ENCODE measurements at places on chromosomes 12 and 14.

DNA sequence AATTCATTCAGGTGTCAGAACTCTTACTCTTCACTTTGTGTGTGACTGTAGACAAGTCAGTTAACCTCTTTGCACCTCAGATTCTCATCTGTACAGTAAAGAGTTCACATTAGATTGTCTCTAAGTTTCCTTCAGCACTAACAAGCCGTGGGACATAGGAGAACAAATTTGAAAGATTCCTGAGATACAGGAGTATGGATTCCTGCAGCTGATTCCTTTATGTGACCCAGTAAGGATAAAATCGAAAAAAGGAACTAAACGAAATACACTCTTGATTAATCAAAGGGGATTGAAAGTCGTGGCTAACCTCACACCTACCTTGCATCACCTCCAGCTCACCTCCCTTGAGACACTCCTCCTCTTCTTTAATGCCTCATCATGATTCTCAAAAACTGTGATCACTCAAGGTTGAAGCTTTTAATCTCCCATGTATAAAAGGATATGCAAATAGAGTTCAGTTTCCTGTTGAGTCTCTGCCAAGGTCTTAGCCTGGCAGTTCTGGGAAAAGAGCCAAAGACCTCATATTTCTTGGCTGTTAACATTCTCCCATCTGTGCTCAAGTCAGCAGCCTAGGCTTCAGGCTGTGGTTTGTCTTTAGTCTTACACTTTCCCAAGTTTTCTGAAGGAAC lies 156.6 kb downstream of the DAD1 start:
- peak; percentile 97 for DNase-seq

- DNase-seq, result no peak
Observed at GRCh38 chr12:14167005-14167628, 185.7 kb upstream of the GRIN2B start.

- no peak for DNase-seq
Observed at GRCh38 chr14:64195199-64195598, 99.0 kb downstream of the ESR2 start.

- no peak for DNase-seq
Observed at GRCh38 chr12:27672051-27672450, 24.2 kb upstream of the REP15 start.

DNA sequence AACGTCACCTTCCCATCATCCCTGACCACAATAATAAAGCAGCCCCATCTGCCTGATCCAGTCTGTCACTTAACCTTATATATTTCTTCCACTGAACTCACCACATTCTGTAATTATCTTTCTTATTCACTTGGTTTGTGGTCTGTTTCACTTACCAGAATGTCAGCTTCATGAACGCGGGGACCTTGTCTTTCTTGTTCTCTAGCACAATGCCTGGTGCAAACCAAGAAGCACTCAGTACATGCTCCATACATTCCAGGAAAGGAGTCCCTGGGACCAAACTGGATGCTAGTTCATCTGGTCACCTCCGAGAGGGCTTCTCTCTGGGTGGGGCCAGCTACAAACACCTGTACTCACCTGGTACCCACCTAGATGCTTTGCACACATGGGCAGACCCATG lies 17.4 kb upstream of the ANKRD33 start:
- DNase-seq, result no peak

DNA sequence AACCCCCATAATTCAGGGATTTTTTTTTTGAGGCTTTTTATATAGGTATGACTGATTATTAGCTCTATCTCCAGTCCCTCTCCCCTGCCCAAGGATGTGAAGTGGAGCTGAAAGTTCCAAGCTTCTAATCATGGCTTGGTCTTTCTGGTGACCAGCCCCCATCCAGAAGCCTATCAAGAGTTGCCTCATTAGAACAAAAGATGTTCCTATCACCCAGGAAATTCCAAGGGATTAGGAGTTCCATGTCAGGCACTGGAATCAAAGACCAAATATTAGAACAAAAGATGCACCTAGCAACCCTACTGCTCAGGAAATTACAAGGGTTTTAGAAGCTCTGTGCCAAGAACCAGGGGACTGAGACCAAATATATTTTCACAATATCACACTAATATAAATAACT lies 29.9 kb downstream of the LRP6 start:
- DNase-seq, result no peak

- DNase-seq, result no peak
Observed at GRCh38 chr14:97878206-97878605, 1081.0 kb downstream of the VRK1 start.

DNA sequence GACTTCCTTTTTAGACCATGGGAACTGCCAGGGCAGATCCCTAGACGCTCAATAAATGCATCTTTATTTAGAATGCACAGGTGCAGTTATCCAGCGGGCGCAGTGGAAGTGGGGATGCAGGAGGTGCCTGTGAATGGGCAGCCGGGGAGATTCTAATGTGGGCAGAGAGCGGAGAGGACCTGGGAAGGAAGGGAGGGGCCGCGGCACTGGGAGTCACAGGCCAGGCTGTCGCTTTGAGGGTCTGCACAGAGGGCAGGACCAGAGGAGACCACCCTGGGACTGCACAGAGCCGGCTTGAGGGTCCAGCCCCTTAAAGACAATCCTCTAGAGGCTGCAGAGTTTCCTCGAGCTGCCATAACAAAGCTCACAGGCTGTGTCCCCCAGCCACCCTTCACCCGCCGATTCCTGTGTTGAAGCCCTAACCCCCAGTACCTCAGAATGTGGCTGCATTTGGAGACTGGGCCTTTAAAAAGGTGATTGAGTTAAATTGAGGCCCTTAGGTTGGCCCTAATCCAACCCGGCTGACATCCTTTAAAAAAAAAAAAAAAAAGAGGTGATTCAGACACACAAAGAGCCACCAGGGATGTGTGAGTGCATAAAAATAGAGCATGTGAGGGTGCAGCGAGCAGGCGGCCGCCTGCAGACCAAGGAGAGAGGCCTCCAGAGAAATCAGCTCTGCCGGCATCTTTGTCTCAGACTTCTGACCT lies 44.4 kb upstream of the PPP2R5C start:
- DNase-seq, result no peak

- DNase-seq, result peak; percentile 36
Observed at GRCh38 chr12:52202361-52203078, 10.7 kb upstream of the KRT80 start.

DNA sequence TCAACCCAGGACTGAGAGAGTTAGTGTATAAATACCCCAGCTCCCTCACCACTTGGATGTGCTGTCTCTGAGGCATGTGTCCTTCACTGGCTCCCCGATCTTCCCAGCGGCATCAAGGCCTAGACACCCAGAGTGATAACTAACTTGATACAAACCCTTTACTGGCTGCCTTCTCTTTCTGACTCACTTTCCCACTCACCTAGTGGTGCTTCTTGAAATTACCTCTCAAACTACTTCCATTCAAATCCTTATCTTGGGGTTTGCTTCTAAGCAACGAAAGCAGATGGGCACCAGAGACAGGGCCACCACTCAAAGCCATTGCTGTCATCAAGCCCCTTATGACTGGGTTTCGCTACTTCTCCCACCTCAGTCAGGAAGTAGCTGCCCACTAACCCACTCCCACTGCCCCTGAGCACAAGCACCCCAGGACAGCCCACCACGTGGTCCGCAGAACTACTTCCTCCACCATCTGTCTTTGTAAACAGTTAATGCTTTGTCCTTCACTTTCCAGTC lies 17.2 kb downstream of the ZFP36L1 start:
- no peak for DNase-seq

GRCh38 chr12:54142114-54142475 lies 46.7 kb downstream of the SMUG1 start:
- DNase-seq, result no peak

DNA sequence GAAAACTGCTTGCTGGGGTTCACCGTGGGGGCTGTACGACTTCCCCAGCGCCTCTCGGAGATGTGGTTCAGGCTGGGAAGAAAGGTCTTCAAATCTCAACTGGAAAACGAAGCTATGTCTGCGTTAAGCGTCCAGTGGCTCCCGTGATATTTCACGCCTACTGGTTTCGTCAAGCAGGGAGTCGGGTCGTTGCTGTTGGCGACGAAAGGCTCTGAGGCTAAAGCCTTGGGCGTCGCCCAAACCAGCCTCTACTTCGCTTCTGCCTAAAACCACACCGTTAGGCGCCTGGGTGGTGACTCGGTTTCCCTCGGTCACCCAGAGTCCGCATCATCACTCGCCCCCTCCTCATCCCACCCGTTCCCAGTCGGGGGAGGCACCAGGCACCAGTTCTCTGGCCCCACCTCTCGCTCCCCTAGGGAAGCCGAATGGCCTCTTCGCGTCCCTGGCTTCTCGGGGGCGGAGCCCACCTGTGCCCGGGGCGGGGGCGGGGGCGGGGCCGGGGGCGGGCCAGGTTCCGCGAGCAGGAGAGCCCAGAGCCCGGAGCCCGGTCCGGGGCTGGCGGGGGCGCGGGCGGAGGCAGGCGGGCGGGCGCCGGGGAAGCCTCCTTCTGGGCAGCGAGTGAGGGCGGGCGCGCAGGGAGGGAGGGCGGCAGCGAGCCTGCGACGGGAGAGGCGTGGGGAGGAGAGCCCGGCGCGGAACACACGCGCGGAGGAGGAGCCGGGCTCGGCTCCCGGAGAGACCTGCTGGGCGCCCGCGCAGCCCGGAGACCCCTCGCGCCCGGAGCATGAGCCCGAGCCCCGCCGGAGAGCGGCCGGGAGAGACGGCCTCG lies at the start of gene B4GALNT3:
TSS of gene B4GALNT3 (plus strand) at position 510 of the 829 bp plus-strand sequence. CDS start 438 bp downstream, outside the sequence.
- DNase-seq, result no peak

DNA sequence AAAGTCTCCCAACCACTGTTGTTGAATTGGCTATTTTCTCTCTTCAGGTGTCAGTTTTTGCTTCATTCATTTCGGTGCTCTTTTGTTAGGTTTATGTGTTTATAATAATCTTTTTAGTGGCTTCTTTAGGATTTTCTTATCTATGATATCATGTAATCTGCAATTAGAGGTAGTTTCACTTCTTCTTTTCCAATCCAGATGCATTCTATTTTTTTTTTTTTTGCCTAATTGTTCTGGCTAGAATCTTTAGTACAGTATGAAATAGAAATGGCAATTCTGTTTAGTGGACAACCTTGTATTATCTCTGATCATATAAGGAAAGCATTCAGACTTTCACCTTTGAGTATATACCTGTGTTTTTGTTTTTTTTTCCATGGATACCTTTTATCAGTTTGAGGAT lies 17.4 kb downstream of the CNOT2 start:
- DNase-seq, result no peak

DNA sequence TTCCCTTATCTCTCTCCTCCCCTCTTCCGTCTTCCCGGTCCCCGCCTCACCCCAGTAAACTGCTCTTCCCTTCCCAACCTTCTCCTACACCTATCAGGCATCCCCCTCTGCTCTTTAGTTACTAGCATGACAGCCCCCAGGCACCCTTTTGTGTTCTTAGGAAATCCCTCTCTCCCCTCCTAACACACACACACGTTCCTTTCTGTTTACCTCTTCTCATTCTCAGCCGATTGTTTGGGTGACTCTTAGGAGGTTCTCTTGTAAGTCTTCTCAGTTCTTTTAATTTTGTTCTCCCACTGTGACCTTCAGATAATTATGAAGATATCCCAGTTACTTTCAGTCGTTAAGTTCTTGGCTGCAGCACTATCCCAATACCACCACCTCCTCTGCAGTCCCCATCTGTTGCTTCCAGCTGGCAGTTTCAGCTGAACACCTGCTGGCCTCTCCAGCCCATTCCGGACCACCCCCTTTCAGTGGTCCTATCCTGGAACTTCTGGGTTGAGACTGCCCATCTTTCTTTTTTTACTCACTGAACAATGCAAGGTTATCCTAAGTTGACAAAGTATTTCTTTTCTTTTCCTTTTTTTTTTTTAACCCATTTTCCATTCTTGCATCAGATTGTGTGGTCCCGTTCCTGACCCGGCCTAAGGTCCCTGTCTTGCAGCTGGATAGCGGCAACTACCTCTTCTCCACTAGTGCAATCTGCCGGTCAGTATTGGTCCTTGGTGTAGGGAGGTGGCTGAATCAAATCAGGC lies 711 bp downstream of the MARS1 start:
- no peak for DNase-seq
